ENCODE measurements at places on chromosomes 12 and 14.

- no peak for DNase-seq
Measured at GRCh38 chr14:26526137-26526536, 71.7 kb downstream of the NOVA1 start.

DNA sequence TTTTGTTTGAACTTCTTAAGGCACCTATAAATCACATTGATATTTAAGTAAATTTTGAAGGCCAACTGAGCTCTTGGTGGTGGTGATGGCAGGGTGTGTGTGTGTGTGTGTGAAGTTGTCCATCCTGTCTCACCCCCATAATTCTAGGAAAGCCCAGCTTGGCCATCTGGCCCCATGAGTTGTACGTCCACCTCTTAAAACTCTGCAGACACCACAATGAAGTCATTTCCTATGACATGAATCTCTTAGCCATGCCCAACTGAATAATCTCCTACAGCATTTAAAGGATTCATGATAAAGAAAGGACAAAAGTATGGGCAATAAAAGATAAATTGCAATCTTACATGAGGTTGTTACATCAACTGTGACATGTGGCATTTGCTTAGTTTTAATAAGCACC lies 123.4 kb downstream of the TTC7B start:
- DNase-seq: no peak

DNA sequence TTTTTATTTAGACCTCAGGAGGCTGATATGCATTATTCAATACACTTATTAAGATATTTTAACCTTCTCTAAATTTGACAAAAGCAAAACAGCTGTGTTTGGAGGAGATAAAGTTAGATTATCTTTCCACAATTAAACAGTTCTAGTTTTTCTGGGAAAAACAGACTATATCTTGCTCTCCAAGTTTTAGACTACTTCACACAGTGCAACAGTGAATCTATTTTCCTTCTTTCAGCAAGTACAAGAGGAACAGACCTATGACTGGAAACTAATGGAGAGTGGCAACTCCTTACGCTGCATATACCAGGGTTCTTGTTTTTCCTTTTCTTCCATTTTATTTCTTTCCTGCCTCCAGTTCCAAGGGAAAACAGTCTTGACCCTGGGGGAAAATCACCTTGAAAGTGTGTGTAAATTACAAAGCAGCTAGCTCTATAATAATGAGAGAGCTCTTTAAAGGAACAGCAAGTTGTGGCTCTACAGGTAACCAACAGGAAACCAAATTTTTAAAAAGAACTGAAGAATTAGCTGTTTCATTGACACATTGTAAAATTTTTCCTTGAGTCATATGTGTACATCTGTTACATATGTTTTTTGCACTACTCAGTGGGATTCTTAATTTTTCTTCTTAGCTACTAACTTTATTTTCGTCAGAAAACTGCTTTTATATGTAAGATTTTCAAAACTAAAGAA lies 27.4 kb downstream of the DNM1L start:
- no peak for DNase-seq

DNA sequence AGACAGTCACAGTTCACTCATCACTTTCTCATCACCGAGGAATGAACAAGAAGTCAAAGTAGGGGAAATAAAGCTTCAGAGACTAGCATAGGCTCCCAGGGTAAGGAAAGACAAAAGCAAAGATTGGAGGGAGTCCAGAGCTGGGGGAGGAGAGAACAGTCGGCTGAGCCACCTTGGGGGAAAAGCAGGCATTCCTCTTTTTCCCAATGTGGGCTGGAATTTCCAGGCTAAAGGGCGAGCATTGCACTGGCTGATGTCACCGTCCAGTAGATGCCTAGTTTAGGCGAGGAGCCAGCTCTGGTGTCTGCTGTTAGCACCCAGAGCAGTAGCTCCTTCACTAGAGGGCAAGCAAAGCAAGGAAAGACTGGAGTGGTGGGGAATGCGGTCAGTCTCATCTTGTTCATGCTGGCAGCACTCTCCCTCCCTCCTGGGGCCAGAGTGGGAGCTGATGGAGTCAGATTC lies 8.5 kb upstream of the KRT75 start:
- no peak for DNase-seq

- no peak for DNase-seq
Measured at GRCh38 chr12:20187456-20187855, 180.9 kb upstream of the PDE3A start.

DNA sequence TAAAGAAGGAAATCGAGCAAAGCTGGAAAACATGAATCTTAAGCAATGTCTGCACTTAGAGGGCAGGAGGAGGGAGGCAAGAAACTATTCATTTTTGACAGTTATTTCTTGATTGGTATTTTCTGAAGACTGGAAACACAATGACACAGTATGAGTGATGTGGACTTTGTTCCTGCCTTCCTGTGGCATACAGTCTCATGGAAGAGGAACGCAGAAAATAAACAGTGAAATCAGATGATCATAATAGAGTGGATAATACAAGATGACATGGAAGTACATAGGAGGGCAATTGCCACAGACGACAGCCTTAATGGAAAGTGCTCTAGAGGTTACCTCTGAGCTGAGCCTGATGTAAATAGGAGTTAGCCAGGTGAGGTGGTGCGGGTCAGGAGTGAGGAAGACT lies 140.4 kb upstream of the MAX start:
- DNase-seq: no peak

DNA sequence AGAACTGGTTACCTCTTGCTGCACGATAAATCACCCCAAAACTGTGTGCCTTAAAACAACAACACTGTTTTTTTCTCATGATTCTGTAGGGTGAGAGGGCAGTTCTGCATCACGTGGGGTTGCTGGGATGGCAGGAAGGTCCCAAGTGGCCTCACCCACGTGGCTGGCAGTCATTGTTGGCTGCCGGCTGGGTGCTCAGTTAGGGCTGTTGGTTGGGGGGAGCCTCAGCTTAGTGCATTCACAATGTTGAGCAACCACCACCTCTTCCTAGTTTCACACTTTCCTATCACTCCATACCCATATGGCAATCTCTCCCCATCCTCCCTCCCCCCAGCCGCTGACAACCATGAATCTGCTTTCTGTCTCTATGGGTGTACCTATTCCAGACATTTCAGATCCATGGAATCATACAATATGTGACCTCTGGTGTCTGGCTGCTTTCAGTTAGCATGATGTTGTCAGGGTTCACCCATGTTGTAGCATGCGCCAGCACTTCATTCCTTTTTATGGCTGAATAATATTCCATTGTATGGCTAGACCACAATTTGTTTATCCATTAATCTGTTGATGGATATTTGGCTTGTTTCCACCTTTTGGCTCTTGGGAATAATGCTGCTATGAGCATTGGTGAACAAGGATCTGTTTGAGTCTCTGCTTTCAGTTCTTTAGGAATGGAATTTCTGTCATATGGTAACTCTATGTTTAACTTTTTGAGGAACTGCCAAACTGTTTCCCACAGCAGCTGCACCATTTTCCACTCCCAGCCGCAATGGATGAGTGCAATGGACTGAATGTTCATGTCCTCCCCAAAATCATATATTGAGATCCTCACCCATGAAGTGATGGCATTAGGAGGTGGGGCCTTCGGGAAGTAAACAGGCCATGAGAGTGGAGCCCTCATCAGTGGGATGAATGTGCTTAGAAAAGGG lies 11.2 kb upstream of the POP5 start:
- no peak for DNase-seq

DNA sequence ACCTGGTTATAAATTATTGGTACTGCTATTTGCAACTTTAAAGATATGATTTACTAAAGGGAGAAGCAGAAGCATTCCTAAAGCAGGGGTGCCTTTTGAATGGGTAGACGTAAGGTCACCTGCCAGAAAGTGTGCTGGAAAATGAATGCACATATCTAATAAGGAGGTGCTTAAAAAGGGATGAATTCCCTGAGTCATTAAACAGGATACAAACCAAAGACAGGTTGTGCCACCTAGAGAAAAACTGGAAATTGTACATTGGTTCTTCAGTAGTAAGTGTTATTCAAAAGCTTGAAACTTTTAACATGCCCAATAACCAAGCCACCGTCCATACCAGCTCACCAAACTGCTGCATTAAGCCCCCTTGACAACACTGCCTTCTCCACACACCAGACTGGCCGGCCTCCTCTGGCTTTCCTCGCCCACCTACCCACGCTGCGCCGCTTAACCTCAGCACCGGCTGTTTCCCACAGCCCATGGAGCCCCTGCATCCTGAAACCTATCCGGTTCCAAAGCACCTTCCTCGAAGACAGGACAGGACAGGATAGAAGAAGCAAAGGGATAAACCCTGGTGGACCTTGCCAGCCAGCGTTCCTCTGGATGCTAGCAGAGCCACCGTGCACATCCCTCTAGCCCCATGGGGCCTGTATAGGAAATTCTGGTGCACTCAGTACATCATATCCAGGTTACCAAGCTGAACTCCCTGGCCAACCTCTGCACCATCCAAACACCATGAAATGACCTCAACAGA lies 201.5 kb upstream of the CAND1 start:
- no peak for DNase-seq

DNA sequence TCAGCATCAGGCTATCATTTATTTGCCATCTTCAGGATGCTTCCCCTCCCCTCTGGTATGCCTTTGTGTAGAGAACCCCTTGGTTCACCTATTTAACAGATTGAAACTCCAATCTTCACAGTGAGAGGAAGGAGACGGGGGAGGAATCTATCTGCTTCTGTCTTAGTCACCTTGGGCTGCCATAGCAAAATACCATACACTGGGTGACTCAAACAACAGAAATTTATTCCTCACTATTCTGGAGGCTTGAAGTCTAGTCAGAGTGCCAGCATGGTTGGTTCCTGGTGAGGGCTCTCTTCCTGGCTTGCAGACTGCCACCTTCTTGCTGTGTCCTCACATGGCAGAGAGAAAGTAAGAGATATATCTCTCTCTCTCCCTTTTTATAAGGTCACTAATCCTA lies 13.5 kb upstream of the EML1 start:
- no peak for DNase-seq

- DNase-seq: no peak
Measured at GRCh38 chr12:1474041-1474573, 120.3 kb downstream of the FBXL14 start.

DNA sequence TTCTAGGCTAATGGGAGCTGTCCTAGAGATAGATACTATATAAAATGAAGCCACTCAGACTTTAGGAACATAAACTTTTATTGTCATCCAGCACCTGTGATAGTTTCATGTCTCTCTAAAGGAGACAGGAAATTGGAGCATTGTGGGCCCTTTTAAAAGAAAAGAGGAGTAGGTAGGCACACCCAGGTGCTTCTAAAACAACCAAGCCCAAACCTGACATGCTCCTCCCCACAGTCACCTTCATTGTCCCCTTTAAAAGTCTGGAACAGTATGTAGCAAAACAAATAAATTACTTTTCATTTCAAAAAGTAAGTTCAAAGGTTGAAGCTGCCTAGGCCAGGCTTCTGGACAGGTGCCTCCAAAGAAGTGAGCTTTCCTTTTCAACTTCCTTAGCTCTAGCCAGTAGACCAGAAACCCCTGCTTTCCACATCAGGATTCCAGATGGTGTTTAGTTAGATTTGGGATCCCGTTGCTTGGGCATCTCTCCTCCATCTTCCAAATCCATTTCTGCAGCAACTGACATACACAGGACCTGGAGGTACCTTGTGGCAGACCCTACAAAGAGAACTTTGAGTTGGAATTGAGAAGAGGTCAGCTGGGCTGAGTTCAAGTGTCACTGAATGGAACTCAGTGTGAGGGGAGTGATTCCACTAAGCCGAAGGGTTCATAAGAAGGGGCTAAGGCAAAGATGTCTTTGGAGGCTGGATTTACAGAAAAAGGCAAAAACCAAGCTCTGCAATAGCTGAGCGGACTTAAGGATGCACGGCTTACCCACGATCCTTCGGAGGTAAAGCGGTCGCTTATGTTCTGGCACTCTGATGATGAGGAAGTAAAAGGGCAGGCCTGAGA lies 6.9 kb downstream of the OXA1L start:
- no peak for DNase-seq

DNA sequence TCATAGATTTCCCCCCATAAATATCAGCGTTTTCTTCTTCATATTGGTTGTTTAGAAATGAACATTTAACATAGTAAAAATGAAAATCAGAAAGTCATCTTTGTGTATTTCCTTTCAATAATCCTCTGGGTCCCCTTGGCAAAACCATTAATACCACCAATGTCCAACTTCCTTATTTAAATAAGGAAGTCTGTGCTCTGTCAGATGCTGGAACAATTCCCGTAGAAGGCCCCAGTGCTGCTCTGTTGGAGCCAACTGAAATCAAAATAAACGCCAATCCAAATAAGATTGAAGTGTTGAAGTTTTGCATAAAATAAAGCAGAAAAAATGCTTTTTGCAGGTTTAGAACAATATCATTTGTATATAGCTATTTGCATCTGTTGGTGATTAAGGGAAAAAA lies 93.1 kb downstream of the PPM1H start:
- DNase-seq: no peak

- no peak for DNase-seq
Measured at GRCh38 chr12:110431957-110432587, 18.1 kb downstream of the ARPC3 start.

DNA sequence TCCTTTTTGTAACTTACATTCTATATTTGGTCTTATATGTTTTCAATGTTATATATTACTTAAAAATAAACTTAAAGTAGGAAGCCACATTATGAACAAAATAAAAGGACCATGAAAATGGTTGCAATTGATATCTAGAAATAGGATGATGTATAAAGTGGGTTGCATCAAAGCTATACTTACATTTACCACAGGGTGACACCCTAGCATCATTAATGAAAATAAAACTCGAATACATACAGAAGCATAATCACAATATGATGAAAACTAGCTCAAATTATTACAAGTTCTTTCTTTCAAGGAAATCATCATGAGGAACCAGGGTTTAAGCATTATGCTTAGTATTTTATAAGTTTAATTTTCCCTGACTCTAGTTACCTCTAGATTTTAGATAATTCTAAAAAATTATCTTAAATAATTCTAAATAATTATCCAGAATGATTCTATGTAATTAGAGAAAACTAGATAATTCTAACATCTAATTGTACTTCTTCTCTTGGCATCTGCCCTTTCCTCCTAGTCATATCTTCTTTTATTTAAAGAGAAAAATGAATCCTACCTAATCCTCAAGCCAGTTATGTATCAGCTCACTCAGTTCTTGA lies 31.2 kb downstream of the TAS2R7 start:
- DNase-seq: no peak

DNA sequence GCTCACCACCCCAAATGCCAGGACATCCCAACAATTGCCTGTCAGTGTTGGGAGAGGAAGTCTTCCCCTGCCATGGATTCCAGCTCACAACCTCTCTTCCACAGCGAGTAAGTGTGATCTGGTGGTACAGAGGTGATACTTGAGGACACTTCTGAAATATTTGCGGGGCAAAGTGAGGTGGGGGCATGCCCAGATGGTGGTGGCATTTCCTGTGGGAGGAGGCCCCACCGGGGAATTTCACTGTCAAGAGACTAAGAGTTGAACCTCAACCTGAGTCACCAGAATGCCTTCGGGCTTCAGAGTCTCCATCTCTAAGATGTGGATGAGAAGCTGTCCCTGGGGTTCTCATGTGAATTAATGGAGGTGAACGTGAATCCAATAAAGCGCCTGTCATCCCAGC lies 122.3 kb upstream of the RFLNA start:
- DNase-seq: no peak

GRCh38 chr12:111822886-111823285 lies 19.1 kb upstream of the MAPKAPK5 start:
- no peak for DNase-seq
